Stimulated activated CD8-positive, alpha-beta memory T cell treated with anti-CD3 and anti-CD28 coated beads, Interleukin-4, amount 100 ng/mL, for 1 hour (primary cell): ENCODE measurements at places on chromosomes 3 and 15.

DNA sequence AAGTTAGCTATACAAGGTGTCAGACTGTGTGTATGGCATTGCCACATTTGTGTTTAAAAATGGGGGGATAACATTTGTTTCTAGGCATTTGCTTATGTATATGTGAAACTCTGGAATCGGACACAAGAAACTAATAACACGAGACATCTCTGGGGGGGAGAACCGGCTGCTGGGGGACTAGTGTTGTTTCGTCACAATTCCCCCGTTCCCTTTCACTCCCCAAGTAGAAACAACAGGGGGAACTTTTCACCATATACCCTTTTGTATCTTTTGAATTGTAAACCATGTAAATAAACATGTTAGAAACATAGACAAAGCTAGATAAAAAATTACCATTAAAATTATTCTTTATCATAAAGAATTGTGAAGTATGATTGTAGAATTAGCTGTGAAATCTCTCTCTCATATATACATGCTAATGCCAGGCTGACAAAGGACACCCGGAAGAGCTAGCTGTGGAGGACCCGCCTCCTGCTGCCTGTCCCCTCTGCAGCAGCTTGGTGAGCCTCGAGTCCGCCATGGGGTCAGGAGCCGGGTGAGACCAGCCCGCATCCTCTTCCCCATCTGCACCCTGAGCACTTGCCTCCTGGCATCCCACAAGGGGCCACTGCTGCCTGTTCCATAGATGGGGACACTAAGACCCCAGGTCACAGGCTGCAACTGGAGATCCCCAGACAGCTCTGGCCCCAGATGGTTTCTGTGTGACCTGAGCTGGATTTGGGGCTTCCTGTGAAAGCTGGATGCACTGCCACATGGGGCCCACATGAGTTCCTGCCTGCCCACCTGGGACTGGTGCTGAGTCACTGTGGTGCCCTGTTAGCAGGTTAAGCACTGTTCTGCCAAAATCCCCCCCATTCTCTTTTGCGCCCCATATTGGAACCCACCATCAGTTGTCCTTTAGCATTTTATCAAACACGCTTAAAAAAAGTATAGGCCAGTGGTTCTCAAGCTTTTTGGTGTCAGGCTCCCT is 91.6 kb downstream of the IQSEC1 start:
- no peak for DNase-seq

- no peak for DNase-seq
These were observed 340.4 kb upstream of the KCNMB2 start for GRCh38 chr3:178195824-178196223.

GRCh38 chr3:189393598-189393997 is 221.8 kb downstream of the TPRG1 start:
- DNase-seq, result no peak

DNA sequence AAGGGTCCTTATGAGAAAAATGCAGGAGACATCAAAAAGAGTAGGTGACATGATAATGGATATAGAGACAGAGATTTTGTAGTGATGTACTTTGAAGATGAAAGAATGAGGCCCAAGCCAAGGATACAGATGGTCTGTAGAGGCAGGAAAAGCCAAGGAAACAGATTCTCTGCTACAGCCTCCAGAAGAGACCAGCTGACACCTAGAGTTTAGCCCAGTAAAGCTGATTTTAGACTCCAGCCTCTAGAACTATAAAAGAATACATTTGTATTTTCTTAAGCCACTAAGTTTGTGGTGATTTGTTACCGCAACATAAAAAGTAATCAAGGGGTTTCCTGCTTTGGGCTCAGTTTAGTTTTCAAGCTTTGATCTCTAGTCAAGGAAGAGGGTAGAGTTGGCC is 64.8 kb downstream of the STRIT1 start:
- DNase-seq, result no peak

- no peak for DNase-seq
These were observed 358.5 kb downstream of the WDR72 start for GRCh38 chr15:53400986-53401385.

- no peak for DNase-seq
These were observed 528 bp upstream of the TATDN2 start for GRCh38 chr3:10247679-10248183.

- no peak for DNase-seq
These were observed 15.2 kb downstream of the IVD start for GRCh38 chr15:40420793-40421192.

DNA sequence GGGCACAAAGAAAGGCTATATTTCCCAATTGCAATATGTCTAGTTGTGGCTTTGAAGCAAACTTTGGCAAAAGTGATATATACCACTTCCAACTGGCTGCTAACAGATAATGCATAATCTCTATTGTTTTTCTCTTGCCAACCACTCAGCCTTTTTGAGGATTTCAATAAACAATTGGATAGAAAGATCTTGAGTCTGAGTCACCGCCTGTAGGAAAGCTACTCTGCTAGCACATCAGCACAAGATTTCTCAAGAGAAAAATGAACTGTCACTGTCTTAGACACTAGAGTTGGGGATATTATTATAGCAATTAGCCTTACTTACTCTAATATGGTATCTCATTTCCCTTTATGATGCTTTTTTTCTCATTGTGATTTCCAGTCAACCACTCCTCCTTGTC is 119.7 kb downstream of the SST start:
- DNase-seq, result no peak

- no peak for DNase-seq
These were observed 1.7 kb downstream of the SEMA3G start for GRCh38 chr3:52443268-52443610.

DNA sequence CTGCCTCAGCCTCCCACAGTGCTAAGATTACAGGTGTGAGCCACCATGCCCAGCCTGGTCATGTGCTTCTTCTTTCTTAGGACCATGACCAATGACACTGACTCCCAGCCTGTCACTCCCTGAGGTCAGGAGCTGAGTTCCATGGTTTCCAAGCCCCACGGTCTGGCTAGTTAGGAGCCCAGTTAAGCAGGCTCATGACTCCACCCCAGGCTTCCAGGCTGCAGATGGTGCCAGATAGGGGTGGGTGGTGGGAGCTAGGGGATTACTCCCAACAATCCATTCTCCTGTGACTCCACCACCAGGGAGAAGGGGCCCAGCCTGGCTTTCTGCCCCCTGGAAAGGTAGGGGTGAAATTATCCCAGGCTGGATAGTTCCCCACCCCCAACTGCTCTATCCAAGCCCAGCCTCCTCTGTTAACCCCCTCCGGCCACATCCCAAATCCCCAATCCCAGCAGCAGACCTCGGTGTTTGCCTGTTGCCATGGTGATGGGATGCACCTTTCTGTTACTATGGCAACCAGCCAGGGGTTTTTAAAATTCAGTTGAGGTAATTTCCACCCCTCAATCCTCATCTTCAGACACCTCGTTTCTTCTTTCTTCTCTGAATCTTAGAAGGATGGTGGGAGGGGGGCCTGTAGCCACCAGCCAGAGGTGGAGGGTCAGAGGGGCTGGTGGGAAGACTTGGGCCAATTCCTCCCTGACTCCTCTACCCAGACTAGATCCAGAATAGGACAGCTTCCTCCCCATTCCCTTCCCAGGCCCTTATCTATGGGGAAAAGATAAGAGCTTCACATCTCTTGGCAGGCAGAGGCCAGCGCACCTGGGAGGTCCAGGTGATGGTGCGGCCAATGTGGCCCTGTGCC is 22.5 kb upstream of the SEMA3F start:
- DNase-seq, result no peak

DNA sequence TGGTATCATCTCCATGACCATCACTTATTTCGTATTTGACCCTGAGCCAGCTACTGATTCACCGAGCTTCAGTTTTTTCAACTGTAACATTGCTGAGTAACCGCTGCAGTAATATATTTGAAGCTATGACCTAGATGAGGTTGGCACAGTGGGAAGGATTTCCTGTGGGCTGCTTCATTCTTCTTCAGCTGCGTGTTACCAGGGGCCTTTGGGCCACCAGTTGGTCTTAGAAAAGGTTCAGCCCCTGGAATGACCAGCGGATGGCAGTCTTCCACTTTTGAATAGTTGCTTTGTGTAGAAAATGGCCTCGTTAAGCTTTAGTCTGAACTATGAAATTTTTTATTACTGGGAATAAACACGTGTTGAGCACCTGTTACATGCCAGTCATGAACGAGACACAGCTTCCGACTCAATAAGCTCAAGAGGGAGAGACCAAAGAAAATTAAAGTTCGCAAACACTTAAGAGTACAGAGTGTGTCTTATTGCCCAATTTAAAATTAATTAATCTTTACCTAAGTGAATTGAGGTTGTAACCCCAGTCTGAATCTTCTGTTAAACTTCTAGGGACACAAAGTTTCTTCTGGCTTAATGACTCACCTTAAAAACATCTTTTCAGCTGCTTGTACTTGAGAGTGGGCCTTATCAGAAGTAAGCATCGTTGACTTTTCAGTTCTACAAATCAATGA is 57.6 kb upstream of the NR2E3 start:
- DNase-seq, result no peak

DNA sequence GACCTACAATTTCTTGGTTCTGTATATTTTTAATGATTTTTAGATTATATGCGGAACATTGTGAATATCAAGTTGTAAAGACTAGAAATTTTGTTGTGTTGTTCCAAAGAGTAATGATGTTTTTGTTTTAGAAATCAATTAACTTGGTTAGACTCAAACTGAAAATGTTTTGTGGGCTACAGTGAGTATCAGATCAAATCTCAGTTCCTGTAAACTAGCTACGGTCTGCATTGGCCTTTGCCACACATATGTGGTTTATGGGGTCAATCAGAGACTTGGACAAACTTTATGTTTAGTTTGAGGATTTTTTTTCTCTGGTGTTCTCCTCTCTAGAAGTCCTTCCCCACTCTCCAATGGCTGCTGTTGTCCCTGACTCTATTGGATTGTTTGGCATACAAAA is 308.0 kb upstream of the THRB start:
- no peak for DNase-seq

DNA sequence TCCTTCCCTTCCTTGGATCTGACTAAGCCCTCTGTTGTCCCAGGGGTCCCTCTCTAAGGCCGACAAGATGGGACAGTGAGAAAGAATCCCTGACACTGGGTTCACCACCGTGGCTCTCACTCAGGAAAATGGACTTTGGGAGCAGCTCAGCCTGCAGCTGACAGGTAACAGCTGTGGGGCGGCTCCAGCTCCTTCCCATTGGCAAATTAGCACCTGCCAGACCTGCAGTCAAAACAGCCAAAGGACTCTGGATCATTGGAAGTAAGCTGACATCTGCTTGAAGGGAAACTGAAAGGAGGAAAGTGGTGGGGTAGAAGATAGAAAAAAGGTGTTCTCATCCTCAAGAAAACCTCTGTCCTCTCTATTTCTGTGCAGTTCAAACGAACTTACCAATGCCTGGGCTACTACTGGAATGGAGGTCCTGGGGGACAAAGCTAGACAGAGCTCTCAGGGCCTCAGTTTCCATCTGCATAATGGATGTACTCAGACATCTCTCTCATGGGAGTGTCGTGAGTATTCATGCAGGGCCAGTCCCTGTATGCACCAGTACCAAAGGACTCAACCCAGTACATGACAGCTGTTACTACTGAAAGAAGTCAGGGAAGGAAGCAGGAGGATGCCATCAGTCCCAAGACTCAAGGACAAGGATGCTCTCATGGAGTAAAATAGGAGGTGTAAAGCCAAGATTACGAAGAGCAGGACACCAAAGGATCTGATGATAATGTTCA is 53.6 kb upstream of the DCLK3 start:
- DNase-seq, result no peak
